ENCODE measurements at places on chromosomes 11 and 22. TPM values are rescaled to one million over a fixed set of nuclear protein-coding genes. Genes with fewer than 3 reads are reported as not detected.
A peak's percentile ranks its signal among the peaks of the same experiment; 100 is the strongest.

Gene MYRF
- total RNA-seq: 5.8 TPM

DNA sequence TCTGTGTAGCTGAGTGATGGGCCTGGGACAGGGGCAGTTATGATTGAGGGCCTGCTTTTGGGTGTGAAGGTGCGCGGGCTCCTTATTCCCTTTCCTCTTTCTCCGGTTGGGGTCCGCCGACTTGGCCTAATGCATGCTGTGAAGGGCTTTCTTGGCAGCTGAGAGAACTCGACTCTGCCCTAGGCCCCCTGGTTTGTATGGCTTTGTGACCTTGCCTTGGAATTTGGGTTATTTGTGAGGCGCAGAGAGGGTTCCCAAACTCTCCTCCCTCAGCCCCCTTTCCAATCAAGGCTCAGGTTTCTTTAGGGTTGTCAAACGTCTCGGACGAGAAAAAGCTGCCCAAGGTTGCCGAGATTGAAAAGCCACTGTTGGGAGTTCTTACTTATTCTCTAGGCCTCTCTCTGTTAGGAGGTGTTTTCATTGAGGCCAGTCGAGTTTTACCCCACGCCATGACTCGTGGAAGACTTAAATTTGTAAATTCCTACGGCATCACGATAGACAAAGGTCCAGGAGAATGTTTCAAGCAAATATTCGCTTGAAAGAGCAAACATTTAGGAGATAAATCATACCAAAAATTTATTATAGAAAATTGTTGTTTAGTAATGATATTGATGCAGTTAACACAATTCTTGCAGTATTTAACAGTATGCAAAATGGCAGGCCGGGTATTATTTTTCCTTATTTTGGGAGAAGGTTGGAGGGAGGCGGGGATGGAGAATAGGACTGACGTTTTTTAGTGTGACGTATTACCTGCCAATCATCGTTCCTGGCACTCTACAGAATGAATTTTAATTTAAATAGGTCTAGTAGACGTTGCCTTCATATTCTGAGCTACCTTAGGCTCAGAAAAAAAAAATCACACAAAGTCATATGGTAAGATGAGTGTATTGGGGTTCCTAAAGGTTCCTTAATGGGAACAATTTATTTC is 689 bp downstream of the PDHX start:
- peak overlapping the region; percentile 69 for H3K4me3 ChIP-seq
- H3K4me1 ChIP-seq: peaks cover 13% of the 10 kb centered on the region
- no peak for DNase-seq
- peaks cover 5% of the 10 kb centered on the region for H3K36me3 ChIP-seq

Gene OR8B4
- not detected for total RNA-seq

GRCh38 chr11:36365907-36366306 is 69.8 kb downstream of the PRR5L start:
- H3K27ac ChIP-seq: no peak overlapping the region
- no peak overlapping the region for H3K4me3 ChIP-seq
- DNase-seq: no peak
- peaks cover 36% of the 10 kb centered on the region for H3K4me1 ChIP-seq

Gene GAB4
- not detected for total RNA-seq

GRCh38 chr11:64019106-64020037 is 16.4 kb upstream of the FLRT1 start:
- peaks cover 5% of the 10 kb centered on the region for H3K27me3 ChIP-seq
- DNase-seq: no peak
- peaks cover 7% of the 10 kb centered on the region for H3K4me1 ChIP-seq
- H3K27ac ChIP-seq: no peak overlapping the region
- H3K4me3 ChIP-seq: no peak overlapping the region

- peaks cover 4% of the 10 kb centered on the region for H3K36me3 ChIP-seq
- no peak for DNase-seq
- peak overlapping the region; percentile 85 for H3K4me3 ChIP-seq
- peak overlapping the region; percentile 90 for H3K27ac ChIP-seq
- H3K4me1 ChIP-seq: peaks cover 23% of the 10 kb centered on the region
Measured at GRCh38 chr11:6604790-6605189, 1.2 kb downstream of the ILK start.

- no peaks in the 10 kb centered on the region for H3K27me3 ChIP-seq
- DNase-seq: no peak
- H3K27ac ChIP-seq: no peak overlapping the region
- peaks cover 42% of the 10 kb centered on the region for H3K4me1 ChIP-seq
Measured at GRCh38 chr11:36047344-36047743, 103.5 kb downstream of the LDLRAD3 start.

DNA sequence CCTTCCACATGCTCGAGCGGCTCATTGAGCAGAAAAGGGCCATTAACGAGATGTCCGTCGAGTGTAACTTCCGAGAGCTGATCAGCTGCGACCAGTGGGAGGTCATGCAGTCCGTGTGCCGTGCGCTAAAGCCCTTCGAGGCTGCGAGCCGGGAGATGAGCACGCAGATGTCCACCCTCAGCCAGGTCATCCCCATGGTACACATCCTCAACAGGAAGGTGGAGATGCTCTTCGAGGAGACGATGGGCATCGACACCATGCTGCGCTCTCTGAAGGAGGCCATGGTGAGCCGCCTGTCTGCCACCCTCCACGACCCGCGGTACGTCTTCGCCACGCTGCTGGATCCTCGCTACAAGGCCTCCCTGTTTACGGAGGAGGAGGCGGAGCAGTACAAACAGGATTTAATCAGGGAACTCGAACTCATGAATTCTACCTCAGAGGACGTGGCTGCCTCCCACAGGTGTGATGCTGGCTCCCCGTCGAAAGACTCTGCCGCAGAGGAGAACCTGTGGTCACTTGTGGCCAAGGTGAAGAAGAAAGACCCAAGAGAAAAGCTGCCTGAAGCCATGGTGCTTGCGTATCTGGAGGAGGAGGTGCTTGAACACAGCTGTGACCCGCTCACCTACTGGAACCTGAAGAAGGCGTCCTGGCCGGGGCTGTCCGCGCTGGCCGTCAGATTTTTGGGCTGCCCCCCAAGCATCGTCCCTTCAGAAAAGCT is 31.7 kb downstream of the ALG12 start:
- no peak overlapping the region for H3K27ac ChIP-seq
- no peaks in the 10 kb centered on the region for H3K27me3 ChIP-seq
- no peaks in the 10 kb centered on the region for H3K4me1 ChIP-seq
- H3K36me3 ChIP-seq: peaks cover 18% of the 10 kb centered on the region

- H3K36me3 ChIP-seq: no peaks in the 10 kb centered on the region
- H3K27me3 ChIP-seq: no peaks in the 10 kb centered on the region
- H3K27ac ChIP-seq: no peak overlapping the region
- no peak for DNase-seq
- no peaks in the 10 kb centered on the region for H3K4me1 ChIP-seq
Measured at GRCh38 chr11:14269692-14270573, 89.0 kb downstream of the RRAS2 start.

DNA sequence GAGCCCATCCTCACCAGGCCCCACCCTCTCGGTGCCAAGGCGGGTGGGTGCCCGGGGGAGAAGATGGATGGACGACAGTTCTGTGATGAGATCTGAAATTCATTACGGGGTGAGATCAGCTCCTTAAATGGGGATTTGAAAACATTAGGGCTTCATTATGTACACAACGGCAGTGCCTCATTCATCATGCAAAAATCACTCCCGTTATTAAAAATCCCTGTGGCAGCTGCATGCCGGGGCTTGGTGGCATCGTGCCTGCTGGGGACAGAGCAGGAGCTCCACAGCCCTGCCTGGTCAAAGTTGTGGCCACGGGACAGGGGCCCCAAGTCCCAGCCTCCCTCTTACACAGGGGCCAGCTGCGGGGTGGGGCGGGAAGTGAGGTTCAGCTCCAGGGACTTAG is 20.2 kb downstream of the OTUB1 start:
- H3K27me3 ChIP-seq: peaks cover 67% of the 10 kb centered on the region
- H3K4me1 ChIP-seq: peaks cover 15% of the 10 kb centered on the region
- no peaks in the 10 kb centered on the region for H3K36me3 ChIP-seq
- H3K27ac ChIP-seq: no peak overlapping the region

- H3K27ac ChIP-seq: no peak overlapping the region
- H3K4me1 ChIP-seq: no peaks in the 10 kb centered on the region
- no peaks in the 10 kb centered on the region for H3K27me3 ChIP-seq
- no peak for DNase-seq
Measured at GRCh38 chr11:25159341-25159740, 662.5 kb downstream of the LUZP2 start.

Gene MRTFA
- total RNA-seq: 40.9 TPM

GRCh38 chr11:112889446-112889845 is 71.8 kb upstream of the NCAM1 start:
- no peak for DNase-seq
- no peaks in the 10 kb centered on the region for H3K36me3 ChIP-seq
- H3K27me3 ChIP-seq: no peaks in the 10 kb centered on the region
- no peaks in the 10 kb centered on the region for H3K4me1 ChIP-seq
- H3K4me3 ChIP-seq: no peak overlapping the region

GRCh38 chr22:21915624-21916308 is 36.9 kb downstream of the PPM1F start:
- H3K4me1 ChIP-seq: peaks cover 31% of the 10 kb centered on the region
- no peak for DNase-seq
- no peaks in the 10 kb centered on the region for H3K27me3 ChIP-seq
- H3K27ac ChIP-seq: no peak overlapping the region
- H3K4me3 ChIP-seq: no peak overlapping the region
- H3K36me3 ChIP-seq: no peaks in the 10 kb centered on the region

DNA sequence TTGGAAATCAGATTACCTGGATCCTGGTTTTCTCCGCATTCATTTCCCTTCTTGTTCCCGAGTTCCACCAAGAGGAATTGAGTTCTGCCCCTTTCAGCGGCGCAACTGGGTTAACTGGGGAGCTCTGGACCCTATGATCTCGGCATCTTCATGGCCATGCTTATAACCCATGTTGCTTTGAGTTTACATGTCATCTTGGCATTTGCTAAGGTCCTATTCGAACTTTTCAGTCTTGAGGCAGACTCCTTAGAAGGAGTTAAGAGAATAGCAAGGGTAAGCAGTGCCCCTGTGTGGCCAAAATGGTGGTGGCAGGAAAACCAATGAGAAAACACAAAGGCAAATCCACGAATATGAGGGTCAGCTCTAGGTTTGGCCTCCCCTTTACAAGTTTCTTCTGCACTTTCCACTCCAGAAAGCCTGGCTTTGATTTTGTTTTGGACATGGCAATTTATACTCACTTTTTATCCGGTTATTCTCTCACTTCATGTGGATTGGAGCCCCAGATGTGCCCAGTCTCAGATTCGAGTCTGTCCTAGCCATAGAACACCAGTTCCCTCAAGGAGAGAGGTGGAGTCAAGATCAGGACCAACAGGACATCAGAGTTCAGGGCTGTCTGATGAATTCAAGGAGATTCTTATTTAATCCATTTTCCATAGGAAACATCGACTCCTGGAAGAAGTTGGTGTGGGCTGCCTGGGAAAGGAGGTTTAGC is 55.3 kb upstream of the FBXO3 start:
- no peak overlapping the region for H3K27ac ChIP-seq
- H3K36me3 ChIP-seq: no peaks in the 10 kb centered on the region
- peak; percentile 78 for DNase-seq
- H3K4me3 ChIP-seq: peak overlapping the region; percentile 54
- peaks cover 39% of the 10 kb centered on the region for H3K27me3 ChIP-seq
- H3K4me1 ChIP-seq: no peaks in the 10 kb centered on the region

DNA sequence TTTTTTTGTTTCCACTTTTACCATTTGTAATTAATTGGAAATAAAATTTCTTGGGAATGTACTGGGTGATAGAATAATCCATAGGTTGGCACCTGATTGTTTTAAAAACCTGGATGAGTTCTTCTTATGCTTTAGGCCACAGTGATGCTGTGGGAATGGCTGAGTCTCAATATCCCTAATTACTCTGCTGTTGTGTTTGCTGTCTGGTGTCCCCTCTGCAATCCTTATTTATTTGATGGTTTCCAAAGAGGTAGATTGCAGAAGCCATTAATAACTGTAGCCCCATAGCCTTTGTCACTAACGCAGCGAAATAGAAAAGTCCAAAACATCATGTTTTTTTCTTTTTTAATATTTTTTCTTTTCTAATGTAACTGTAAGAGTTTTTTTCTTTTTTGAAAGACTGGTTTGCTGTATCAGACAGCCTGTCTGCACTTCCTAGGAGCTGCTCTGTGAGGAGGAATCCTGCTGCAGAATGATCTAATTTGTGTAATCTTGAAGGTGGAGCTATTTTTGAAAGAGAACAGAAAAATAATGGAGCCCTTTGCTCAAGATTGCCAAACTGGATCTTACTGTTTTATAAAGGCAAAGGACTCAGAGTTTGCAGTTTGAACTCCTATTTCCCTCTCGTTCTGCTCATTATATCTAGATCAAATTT is 14.9 kb downstream of the PACS1 start:
- no peak overlapping the region for H3K27ac ChIP-seq
- H3K36me3 ChIP-seq: no peaks in the 10 kb centered on the region
- H3K27me3 ChIP-seq: no peaks in the 10 kb centered on the region
- H3K4me3 ChIP-seq: no peak overlapping the region
- DNase-seq: no peak

Gene KCNJ11
- 5.0 TPM for total RNA-seq

Gene RAB39A
- 13.2 TPM for total RNA-seq

- no peak for DNase-seq
- no peak overlapping the region for H3K27ac ChIP-seq
- H3K4me3 ChIP-seq: no peak overlapping the region
- H3K27me3 ChIP-seq: no peaks in the 10 kb centered on the region
- H3K4me1 ChIP-seq: no peaks in the 10 kb centered on the region
- no peaks in the 10 kb centered on the region for H3K36me3 ChIP-seq
Measured at GRCh38 chr22:28341001-28341400, 338.6 kb downstream of the TTC28 start.

DNA sequence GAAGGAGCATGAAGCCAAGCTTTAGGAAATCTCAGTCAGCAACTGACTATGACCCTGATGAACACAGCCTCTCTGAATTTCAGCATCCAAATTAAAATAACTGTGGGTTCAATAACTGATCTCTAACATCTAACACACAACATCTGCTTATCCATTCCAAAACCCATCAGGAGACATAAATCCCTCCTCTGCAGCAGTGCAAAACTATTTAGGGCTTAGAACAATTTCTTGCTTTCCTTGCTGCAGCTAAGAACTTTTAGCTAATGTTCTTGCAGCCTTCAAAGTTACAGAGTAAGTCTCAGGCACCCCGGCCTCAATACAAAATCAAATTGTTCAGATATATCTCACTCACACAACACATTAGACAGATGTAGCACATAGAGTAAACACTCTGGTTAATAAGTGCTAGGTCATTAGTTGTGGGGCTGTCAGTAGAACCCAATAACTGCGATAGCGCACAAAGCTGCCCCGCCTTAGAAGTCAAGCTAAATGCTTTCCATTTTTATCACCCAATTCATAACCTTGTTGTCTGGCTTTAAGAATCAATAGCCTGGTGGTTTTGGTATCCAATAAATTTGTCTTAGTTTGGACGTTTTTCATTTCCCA is 139.6 kb downstream of the LARGE1 start:
- H3K36me3 ChIP-seq: no peaks in the 10 kb centered on the region
- no peak overlapping the region for H3K27ac ChIP-seq
- H3K4me1 ChIP-seq: no peaks in the 10 kb centered on the region
- H3K4me3 ChIP-seq: no peak overlapping the region
- no peak for DNase-seq

GRCh38 chr22:38569181-38569971 is 607 bp downstream of the DMC1 start:
- no peak for DNase-seq
- H3K4me3 ChIP-seq: peak overlapping the region; percentile 62
- no peak overlapping the region for H3K27ac ChIP-seq
- peaks cover 9% of the 10 kb centered on the region for H3K4me1 ChIP-seq
- H3K36me3 ChIP-seq: no peaks in the 10 kb centered on the region

Gene CBLIF
- not detected for total RNA-seq

- no peaks in the 10 kb centered on the region for H3K4me1 ChIP-seq
- H3K27me3 ChIP-seq: no peaks in the 10 kb centered on the region
- H3K4me3 ChIP-seq: no peak overlapping the region
- no peaks in the 10 kb centered on the region for H3K36me3 ChIP-seq
Measured at GRCh38 chr11:10938650-10939387, 81.0 kb upstream of the ZBED5 start.
